GM04504 (cell line): ENCODE measurements at places on chromosomes 7 and 10.

DNA sequence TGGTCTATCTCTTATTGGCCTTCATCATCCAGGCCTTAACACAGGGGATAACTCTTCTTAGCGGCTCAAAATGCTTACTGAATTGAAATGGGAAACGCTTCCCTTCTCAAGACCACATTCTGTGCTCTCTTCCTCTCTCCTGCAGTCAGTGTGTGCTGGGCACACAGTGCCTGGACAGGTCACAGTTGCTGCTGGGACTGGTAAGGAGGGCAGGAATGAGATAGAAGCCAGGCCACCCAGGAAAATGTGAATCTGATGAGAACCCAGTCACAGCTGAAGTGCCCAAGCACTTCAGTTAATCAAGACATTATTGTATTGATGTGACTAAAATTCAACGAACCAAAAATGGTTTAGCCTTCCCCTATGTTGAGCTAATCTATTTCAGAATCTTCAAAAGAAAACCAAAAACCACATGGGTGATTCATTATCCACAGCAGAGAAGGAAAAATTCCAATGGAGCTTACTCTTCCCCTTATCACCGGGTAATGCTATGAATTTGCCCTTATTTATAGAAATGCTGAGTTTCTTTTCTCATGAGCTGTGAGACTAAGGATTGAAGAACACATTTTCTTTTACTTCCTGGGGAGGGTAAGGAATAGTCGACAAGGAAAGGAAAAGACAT is 41.2 kb upstream of the PLPP4 start:
- DNase-seq: no peak

DNA sequence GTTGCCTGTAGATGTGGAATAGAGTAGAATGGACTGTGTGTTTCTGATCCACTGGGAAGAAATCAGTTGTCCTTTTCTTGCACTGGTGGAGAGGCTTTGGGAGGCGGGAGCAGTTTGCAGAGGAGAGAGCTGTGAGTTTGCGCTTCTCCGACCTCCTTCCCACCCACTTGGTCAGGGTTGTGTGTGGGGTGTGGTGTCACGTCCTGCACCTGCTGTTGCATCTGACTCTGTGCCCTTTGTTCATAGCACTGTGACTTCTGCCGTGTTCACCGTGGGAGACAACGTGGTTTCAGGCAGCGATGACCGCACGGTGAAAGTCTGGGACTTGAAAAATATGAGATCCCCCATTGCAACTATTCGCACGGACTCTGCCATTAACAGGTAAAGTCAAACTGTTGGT is 67.8 kb downstream of the WDR37 start:
- no peak for DNase-seq

- no peak for DNase-seq
Observed at GRCh38 chr10:38007991-38008390, 2.5 kb upstream of the ZNF33A start.

- DNase-seq: no peak
Observed at GRCh38 chr10:36182179-36182566, 540.1 kb upstream of the FZD8 start.

DNA sequence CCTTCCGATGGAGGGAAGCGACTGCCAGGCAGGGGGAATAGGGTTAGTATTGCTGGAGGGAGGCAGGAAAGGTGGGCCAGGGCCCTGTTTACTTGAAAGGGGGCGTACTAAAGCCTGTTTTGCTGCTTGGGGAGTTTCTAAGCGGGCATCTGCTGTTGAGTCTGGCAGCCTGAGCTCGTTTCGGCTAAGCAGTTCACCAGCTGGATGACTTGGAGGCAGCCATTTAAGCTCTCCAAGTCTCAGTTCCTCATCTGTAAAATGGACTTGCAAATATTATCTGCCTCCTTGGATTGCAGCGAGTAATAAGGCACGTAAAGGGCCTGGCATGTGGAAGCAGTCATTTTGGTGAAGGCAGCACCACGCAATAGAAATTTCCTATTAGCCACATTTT is 44.0 kb downstream of the LDB3 start:
- DNase-seq: no peak

DNA sequence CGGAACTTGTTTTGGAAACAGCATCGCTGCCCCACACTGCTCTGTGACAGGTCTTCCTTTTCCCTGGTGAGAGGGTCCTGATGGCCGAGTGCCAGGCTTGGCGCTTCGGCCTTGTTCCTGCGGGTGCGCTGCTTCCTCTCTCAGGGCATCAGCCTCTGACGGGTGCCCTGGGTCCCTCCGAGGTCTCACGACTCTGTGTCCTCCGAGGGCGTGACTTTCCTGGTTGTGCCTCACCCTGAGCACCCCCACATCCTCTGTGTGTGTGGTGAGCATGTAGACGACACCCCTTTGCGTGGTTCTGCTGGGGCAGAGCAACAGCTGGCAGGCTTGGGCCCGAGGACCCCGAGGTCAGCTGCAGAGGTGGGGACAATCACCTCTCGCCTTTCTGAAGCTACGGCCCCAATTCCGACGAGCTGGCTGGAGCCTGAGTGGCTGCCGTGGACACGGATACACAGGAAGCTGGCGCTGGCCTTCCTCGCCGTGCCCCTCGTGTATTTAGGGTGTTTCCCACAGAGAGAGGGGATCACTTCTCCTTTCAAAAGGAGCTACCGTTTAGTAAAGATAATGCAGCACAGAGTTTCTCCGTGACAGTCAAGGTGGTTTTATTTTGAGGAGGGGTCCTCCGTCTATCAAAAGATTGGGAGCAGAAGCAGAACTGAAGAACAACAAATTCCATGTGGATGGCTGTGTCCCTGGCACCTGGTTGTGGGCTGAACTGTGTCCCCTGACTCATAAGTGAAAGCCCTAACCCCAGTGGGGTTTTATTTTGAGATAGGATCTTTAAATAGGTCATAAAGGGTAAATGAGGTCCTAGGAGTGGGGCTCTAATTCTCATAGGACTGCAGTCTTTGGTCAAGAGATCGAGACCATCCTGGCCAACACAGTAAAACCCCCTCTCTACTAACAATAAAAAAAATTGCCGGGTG is 36.2 kb upstream of the PITRM1 start:
- DNase-seq: no peak

DNA sequence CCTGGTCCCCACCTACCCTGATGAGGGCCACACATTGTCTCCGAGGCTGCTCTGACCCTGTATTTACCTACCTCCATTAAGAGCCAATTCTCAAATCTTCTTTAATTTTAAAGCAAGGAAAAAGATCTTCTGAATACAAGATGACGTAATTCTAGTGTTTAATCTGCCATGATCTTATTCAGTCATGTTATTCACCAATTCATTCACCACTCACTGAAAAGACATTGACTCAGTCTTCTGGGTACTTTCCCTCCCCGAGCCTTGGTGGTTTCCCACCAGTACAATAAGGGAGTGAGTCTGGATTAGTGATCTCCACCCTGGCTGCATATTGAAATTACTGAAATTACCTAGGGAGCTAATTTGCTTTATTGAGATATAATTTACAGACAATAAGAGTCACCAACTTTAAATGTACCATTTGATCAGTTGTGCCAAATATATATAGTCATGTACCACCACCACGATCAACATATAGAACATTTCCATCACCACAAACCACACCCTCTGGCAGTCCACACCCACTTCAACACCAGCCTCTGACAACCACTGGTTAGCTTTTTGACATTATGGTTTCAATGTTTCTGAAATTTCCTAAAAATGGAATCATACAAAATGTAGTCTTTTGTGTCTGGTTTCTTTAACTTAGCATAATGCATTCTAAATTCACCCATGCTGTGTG is 117.5 kb upstream of the UNC5B start:
- no peak for DNase-seq

- no peak for DNase-seq
Observed at GRCh38 chr7:150425670-150426069, 24.8 kb upstream of the GIMAP8 start.

- DNase-seq: peak; percentile 80
Observed at GRCh38 chr10:3749600-3749999, 35.4 kb downstream of the KLF6 start.
